ENCODE measurements at places on chromosomes 11 and 22. TPM values are rescaled to one million over a fixed set of nuclear protein-coding genes. Genes with fewer than 3 reads are reported as not detected.

- no peak for DNase-seq
Observed at GRCh38 chr11:69953356-69953755, 124.8 kb upstream of the ANO1 start.

DNA sequence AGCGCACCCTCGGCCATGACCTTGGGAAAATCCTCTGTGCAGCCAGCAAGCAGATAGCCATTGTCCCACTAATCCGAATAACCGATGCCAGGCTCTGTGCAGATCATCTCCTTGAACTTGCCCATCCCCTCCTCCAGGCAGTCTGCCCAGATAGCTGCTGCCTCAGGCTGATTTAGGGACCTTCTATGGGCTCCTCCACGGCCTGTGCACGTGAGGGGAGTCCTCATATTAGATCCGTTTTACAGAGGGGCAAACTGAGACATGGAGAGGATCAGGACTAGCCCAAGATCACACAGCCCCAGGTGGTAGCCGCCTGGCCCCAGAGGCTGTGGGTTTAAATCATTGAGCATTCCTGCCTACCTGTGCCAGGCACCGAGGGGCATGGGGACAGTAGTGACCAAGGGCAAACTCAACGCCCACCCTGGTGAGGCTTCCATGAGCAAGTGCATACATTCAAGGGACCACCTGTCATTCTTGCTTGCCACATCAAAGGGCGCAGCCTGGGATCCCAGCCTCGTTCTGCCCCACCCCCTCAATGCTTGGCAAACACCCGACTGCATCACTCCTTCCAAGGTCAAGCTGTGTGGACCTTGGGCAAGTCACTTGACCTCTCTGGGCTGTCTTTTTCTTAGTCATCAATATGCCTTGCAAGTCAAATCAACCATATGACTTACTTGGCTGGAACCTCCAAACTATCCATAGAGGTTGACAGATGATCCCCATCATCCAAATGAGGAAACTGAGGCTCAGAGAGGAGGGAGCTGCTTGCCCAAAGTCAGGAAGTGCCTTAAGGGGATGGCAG is 131.6 kb downstream of the MN1 start:
- no peak for DNase-seq

- DNase-seq = no peak
Observed at GRCh38 chr11:114135737-114136151, 76.2 kb downstream of the ZBTB16 start.

DNA sequence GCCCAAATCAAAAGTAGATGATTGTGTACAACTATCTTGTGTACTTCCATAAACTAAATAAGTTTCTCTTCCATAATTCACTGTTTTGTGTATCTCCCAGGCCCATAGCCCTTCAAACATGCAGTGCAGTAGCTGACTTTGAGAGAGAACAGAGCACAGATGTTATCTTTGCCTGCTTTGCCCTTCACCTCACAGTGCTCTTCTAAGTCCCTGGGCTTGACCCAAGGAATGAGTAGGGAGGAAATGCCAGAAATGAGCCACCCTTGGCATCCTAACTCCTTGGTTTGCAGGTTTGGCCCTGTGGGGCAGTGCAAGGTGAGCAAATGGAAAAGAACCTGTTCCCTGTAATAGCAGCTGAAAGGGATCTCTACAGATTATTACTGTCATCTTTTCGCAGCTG is 79.2 kb downstream of the STIM1 start:
- DNase-seq = no peak

- DNase-seq = no peak
Observed at GRCh38 chr11:86693518-86693917, 21.1 kb upstream of the ME3 start.

Gene SORL1
- 53.7 TPM for total RNA-seq

Gene TIMM8B
- 57.0 TPM for total RNA-seq

Gene BARX2
- 0.53 TPM for total RNA-seq

GRCh38 chr11:125348141-125348651 is 147.9 kb downstream of the FEZ1 start:
- no peak for DNase-seq

Gene SYNGR1
- 13.3 TPM for total RNA-seq

- no peak for DNase-seq
Observed at GRCh38 chr11:57474803-57475115, 14.4 kb downstream of the RTN4RL2 start.

Gene ENTHD1
- total RNA-seq = not detected

Gene KCNQ1OT1
- total RNA-seq = 24.7 TPM

Data from urinary bladder (tissue), 4 donors.